Epithelial cell of prostate (primary cell): ENCODE measurements at places on chromosomes 16 and 17.

DNA sequence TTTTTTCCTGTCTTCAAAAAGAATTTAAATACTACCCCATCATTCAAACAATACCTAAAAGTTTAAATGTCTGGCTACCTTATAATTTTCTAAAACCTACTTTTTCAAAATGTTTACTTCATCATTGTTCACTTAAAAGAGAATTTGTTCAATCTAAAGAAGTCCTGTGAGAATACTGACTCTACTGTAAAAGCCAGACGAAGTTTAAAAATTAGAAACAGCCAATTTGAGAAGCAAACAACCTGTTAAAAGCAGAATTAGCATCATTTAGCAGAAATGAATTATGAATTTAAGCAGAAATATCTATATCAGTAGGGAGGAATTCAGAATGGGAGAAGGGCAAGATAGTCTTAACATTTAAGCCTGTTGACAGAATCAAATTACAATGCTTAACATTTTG is 2.1 kb downstream of the SKA2 start:
- no peak for DNase-seq

DNA sequence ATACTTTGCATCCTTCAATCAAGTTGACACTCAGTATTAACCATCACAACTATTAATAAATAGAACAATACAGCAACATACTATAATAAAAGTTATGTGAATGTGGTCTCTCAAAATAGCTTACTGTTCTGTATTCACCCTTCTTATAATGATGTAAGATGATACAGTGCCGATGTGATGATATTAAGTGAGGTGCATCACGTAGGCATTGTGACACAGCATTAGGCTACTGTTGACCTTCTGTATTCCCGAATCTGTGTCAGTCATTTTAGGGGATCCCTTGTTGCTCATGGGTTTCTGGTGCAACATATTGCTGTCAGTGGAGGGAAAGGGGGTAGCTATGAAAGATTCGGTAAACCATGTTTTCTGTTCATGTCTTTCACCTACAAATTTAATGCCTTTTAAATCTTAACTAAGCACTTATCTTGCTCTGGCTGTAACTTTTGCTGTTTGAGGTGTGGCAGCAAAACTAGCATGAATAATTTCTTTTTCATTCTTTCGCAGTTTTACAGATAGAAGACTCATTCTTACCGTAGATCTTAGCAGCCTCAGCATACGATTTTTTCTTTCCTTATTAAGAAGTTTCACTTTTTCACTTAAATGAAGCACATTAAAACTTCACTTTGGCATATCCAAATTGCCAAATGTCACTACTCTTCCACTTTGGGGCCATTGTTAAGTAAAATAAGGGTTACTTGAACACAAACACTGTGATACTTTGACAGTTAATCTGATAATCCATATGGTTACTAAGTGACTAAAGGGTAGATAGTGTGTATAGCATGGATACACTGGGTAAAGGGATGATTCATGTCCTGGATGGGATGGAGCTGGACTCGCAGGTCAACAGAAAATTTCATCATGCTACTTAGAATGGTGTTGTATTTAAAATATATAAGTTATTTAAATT is 29.6 kb downstream of the NFAT5 start:
- peak; percentile 12 for DNase-seq

DNA sequence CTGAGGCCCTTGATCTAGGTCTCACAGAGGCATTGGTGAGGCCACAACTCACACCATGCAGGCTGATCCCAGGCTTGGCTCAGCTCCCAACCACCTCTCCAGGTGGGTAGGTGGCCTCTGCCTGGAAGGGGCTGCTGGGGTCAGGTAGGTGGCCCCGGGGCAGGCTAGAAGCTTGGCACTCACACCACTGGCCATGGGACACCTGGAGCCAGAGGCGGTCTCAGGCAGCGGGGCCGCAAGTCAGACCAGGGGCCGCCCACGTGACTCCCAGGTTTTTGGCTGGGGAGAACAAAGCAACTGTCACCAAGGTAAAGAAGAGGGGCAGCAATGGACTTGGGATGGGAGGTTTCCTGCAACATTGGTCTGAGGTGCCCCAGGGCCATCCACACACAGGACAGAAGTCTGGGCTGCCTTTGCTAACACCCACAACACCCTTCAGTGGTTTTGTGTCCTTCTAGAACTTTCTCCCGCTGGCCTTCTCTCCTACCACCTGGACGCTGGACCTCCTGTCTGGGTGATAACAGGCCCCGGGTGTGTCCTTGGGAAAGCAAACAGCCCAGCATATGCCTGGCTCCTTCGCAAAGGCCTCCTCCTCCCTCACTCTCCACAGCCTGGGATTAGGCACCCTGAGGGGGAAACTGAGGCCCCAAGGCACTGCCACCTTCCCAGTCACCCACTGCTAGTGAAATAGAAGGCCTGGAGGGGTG is 16.4 kb downstream of the C16orf74 start:
- no peak for DNase-seq

DNA sequence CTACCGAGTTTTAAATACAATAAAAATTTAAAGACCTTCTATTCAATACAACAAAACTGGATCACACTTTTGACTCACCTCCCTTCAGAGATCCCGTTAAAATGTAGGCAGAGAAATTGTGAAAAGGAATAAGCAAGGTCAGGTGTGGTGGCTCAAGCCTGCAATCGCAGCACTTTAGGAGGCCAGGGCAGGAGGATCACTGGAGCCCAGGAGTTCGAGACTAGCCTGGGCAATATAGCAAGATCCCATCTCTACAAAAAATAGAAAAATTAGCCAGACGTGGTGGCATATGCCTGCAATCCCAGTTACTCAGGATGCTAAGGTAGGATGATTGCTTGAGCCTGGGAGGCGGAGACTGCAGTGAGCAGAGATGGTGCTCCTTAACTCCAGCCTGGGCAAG is 16.7 kb downstream of the CHST5 start:
- DNase-seq, result no peak

DNA sequence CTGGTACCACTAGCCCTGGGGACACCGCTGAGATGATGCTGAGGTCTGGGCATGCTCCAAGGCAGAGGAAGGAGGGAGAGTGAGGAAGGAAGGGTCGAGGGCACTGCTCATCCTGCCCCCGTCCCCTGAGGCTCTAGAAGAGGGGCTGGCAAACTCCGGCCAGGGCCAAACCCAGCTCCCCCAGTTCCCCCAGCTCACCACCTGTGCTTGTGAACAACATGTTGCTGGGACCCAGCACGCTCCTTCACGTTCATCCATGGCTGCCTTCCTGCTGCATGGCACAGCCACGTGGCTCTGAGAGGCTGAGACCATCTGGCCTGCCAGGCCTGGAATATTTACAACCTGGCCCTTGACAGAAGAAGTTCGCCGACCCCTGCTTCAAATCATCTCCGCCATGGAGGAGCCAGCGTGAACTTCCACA is 81.2 kb downstream of the RBFOX3 start:
- no peak for DNase-seq

DNA sequence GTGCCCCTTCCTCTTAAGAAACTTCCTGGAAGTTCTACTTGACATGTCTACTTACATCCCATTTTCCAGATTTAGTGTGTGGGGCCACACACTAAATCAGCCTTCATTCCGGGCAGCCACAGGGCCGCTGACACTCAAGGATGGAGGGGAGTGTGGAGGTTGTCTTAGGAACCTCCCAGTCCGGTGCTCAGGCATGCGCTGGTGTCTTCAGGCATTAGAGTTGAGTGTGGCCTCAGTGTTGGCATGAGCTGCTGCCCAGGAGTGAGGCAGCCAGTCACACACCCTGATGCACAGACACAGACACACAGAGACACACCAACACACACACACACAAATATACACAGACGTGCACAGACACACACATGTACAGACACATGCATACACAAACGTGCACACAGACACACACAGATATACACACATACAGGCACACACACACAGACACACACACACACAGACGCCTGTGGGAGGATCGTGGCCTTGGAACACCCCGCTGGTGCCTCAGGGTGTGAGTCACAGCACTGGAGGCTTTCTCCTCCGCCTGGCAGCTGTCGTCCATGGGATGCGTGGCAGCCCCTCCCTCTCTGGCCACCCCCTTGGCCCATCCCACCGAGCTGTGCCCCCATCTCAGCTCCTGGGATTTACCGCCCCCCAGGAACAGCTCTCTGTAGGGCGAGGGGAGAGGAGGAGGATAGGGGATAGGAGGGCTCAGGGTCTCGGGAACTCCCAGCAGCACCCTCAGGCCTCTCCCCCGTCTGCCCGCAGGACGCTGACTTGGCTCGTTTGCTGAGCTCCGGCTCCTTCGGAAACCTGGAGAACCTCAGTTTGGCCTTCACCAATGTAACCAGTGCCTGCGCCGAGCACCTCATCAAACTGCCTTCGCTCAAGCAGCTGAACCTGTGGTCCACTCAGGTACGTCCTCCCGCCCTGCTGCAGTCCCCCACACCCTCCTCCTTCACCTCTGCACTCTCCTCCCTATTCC is 75.6 kb upstream of the PLCG2 start:
- no peak for DNase-seq

- DNase-seq, result peak; percentile 60
Observed at GRCh38 chr17:62703261-62703775, 75.8 kb downstream of the MRC2 start.

GRCh38 chr16:79887541-79888540 is 287.3 kb upstream of the MAF start:
- no peak for DNase-seq

DNA sequence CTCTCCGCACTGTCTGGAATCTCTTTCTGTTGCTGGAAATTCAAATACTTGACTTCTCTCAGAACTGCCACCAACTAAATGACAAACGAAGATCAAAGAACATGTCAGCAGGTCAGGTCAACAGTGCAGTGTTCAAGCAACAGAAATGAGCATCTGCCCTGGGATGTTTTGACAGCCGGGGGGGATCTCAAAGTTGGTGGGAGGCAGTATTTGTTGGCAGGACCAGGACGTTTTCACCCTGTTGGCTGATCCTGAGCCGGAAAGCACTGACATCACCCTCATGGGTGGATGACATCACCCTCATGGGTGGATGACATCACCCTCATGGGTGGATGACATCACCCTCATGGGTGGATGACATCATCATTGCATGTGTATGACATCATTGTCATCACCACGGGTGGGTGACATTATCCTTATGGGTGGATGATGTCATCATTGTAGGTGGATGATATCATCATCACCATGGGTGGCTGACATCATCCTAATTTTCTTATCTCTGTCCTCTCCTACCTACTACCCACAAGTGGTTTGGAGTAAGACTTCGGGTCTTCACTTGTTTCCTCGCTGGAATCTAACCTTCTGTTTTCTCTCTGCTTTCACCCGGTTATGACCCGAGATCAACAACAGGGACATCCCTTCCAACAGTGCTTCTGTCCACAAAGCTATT is 18.9 kb downstream of the DNAH17 start:
- DNase-seq, result no peak

DNA sequence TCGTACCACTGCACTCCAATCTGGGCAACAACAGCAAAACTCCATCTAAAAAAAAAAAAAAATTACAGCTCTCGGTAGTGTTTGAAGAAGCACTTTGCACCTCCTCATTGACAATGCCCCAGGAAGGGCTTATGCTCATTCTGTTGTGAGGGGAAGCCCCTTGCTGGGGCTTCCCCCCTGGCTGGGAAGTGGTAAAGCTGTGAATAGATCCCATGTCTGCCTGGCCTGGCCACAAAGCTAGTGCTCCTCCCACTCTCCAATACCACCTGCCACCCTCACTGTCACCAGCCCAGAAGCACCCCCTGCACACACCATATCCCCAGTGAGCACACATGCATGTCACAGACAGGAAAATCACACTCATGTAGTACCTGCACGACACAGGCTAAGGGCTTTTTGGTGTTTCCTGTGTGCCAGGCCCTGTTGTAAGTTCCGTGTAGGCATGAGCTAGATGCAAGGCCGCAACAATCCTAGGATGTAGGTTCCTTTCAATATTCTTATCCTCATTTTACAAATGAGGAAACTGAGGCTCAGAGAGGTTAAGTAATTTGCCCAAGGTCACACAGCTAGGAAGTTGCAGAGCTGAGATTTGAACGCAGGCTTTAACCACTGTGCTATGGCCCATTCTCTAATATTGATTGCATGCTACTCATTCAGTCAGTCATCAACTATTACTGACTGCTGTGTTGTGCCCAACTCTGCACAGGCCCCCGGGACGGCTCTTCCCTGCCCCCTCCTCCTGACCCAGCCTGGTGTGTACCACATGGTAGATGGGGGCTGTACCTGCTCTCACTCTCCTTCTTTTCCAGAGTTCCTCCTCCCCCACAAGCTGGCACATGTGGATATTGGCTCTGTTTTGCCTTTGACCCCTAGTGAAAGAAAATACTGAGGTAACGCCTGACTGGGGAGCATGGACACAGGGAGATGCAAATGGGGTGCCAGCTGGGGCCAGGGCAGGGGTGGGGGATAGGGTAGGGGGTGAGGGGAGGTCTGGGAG is 11.9 kb upstream of the COL1A1 start:
- no peak for DNase-seq

- no peak for DNase-seq
Observed at GRCh38 chr17:54956791-54957190, 11.7 kb downstream of the COX11 start.

DNA sequence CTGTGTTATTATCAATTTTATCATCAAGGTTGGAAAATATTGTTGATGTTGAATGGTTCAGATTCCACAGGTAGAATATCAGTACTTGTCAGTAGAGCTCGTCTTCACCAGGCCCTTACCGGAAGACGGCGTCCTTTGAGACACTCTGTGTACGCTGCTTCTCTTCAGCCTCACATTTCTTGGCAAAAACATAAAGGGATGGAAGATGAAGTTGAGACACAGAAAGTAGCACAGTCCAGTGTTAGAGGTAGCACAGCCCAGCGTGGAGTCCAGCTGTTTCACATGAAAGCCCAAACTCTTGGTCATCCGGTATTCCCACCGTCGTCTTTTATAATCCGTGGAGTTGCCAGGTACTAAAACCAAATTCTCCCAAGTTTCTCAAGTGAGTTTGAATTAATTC is 30.4 kb downstream of the ATP2C2 start:
- DNase-seq, result no peak

GRCh38 chr17:33342025-33342424 is 48.9 kb upstream of the ASIC2 start:
- DNase-seq, result no peak

GRCh38 chr17:50935221-50935995 is 69.3 kb upstream of the TOB1 start:
- DNase-seq, result no peak

- DNase-seq, result no peak
Observed at GRCh38 chr16:67882374-67883145, 2.1 kb upstream of the NRN1L start.

- DNase-seq, result no peak
Observed at GRCh38 chr16:20916942-20917341, 16.4 kb downstream of the LYRM1 start.

DNA sequence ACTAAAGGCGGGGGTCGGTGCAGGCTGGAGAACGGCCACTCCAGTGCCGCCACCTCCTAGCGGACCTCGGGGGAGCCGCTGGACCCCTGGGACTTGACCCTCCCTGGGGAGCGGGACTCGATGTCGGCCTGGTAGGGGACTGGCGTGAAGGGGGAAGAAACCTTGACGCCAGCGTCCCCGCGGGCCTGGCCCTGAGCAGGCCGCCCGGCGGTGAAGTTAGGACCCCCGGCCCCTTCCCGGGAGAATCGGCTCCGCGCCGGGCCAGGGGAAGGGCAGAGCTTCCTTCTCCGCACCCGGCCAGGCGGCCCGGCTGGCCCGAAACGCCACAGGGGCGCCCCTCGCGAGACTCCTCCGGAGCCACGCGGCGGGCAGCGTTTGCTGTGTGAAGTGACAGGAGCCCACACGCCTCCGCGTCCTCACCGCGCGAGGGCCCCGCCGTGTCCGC is 389 bp downstream of the DUS1L start:
- no peak for DNase-seq
